Stimulated activated CD4-positive, alpha-beta T cell treated with anti-CD3 and anti-CD28 coated beads, Interleukin-15, amount 100 ng/mL, for 1 hour (primary cell): ENCODE measurements at places on chromosomes 16 and 17.
A peak's percentile ranks its signal among the peaks of the same experiment; 100 is the strongest.

DNA sequence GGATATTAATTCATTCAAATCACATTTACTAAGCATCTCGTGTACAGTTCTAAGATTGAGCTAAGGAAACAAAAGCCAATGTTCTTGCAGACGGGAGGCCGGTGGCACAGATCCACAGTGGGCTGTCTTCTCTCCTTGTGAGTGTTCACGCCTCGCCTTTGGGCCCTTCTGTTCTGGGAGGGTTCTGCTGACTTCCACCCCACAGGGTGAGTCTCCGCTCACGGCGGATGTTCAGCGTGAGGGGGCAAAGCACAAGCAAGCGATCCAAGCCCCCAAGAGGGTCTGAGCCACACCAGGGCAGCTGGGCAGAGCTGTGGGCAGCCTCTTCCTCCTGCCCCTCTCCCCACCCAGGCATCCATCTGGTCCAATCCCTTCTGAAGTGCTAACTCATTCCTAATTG lies 84.3 kb upstream of the DOC2B start:
- DNase-seq, result no peak

- DNase-seq, result no peak
These were observed 1.5 kb downstream of the PLA2G15 start for GRCh38 chr16:68246666-68247065.

DNA sequence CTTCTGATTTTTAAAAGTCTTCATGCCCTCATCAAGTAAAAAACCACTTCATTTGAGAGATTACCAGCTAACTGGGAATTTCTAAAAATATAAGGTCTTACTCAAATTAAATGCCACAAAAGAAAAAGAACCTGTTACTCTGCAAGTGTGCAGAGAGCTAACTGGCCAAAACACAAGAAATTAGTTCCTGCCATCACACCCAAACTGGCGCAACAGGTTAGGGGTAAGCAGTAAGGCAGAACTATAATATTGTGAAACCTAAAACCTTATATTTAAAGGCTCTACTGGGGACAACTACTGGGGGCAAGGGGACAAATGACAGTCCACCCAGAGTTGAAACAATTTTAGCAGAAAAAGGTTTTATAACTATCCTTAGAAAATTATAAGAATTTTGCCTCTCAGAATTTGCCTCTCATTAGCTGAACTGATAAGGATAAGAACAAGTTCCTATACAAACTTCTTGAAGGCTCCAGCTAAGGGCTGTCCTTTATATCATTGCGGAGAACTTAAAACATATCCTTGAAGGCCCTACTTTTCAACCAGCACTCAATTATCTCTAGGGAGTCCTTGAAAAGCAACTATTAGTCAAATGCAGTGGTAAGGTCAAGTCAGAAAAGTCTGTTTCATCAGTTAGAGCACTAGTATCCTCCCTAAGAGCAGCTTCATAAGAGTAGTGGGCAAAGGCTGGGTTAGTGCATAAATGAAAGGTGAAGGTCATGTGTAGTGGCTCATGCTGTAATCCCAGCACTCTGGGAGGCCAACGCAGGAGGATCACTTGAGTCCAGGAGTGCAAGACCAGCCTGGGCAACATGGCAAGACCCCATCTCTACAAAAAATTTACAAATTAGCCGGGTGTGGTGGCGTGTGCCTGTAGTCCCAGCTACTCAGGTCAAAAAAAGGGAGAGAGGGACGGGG lies 31.5 kb downstream of the SMURF2 start:
- DNase-seq, result no peak

- no peak for DNase-seq
These were observed 16.1 kb downstream of the GOT2 start for GRCh38 chr16:58717994-58718393.

DNA sequence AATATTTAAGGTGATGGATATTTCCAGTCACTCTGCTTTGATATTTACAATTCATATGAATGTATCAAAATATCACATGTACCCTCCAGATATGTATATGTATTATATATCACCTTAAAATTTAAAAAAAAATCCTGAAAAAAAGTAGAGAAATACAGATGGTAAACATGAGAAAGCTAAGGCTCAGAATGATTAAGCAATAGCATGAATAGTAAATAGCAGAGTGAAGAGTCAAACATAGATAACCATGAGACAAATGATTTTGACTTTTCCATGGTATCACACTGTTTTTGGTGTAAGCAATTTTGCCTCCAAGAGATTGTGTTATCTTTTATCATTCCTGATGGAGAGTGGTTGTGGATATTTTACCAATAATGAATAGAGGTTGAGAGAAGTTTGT lies 868.8 kb downstream of the CDH11 start:
- no peak for DNase-seq

DNA sequence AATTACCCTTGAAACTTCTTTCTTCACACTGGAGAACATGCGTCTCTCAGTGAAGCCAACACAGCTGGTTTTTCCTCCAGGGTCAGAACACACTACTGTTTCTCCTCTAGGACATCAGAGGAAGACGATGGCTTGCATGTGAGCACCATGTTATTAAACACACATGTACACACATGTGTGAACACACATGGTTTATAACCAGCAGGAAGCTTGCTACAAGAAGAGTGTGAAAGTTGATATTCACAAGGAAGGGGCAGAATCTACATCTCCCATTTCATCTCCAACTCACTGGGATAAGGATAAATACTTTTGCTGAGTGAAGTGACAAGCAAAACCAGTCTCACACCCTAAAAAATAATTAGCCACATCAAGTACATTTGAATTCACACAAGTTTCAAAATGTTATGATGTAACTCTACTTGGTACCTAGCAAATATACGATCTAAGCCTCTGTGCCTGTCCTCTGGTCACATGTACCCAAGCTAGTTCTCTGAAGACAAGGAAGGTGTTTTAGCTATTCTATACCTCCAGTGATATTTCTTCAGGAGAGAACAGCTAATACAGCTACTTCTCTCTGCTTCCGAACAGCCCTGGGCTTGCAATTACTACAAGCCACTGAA lies 127.7 kb downstream of the PARN start:
- no peak for DNase-seq

- DNase-seq, result no peak
These were observed 830 bp downstream of the SPACA3 start for GRCh38 chr17:32992321-32993033.

GRCh38 chr17:58153046-58153445 lies 4.9 kb downstream of the OR4D1 start:
- DNase-seq, result peak; percentile 23

- DNase-seq, result no peak
These were observed 11.2 kb upstream of the SLC47A2 start for GRCh38 chr17:19727501-19728078.

- DNase-seq, result no peak
These were observed 26.1 kb downstream of the WNT9B start for GRCh38 chr17:46877466-46877865.

DNA sequence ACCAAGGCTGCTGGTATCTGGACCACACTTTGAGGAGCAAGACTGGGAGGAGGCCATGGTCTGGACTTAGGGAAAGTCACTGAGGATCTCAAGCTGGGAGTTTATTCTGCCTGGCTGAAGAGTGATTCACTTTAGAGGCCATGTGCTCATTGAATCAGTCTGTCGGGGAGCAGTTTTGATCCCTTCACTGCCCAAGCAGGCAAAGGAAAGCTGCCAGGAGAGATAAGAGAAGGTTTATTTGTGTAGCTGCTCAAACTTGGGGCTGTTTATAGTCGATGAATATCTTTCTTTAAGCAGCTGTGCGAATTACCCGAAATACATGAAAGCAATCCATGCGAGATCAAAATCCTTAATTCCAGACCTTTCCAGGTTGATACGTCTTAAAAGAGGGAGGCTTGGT lies 544.4 kb upstream of the EEF2KMT start:
- no peak for DNase-seq

- DNase-seq, result peak; percentile 43
These were observed 186.0 kb upstream of the TNRC6C start for GRCh38 chr17:77772461-77772897.

DNA sequence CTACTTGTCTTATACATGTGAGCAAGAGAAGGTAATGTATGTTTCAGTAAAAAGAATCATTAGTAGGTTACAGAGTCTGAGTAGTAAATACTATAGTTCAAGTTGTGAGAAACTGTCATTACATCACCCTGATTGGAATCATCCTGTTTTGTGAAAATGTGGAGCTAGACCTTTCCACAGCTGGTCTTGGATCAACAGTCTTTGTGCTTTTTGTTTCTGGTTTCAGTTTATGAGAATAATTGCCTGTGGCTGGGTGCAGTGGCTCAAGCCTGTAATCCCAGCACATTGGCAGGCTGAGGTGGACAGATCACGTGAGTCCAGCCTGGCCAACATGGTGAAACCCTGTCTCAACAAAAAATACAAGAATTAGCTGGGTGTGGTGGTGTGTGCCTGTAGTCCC lies 19.7 kb upstream of the SHISA9 start:
- DNase-seq, result no peak

DNA sequence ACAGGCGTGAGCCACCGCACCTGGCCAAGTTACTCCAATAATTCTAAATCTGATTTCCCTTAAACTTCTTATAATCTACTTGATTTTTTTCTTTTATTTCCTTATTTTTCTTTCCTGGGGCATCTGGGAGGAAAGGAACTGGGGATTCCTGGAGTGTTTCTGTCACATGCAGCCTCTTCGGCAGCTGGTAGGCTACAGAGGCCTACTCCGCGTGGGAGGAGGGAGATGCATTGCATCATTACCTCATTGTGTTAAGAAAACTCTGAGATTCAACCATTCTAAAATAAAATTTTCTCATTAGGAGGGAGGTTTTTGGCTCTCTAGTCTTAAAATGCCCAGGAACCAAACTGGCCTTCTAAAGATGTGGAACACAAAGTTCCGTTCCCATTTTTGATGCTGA lies 64.0 kb downstream of the SOX9 start:
- DNase-seq, result no peak

GRCh38 chr16:11359370-11359769 lies 14.1 kb downstream of the RMI2 start:
- DNase-seq, result no peak

DNA sequence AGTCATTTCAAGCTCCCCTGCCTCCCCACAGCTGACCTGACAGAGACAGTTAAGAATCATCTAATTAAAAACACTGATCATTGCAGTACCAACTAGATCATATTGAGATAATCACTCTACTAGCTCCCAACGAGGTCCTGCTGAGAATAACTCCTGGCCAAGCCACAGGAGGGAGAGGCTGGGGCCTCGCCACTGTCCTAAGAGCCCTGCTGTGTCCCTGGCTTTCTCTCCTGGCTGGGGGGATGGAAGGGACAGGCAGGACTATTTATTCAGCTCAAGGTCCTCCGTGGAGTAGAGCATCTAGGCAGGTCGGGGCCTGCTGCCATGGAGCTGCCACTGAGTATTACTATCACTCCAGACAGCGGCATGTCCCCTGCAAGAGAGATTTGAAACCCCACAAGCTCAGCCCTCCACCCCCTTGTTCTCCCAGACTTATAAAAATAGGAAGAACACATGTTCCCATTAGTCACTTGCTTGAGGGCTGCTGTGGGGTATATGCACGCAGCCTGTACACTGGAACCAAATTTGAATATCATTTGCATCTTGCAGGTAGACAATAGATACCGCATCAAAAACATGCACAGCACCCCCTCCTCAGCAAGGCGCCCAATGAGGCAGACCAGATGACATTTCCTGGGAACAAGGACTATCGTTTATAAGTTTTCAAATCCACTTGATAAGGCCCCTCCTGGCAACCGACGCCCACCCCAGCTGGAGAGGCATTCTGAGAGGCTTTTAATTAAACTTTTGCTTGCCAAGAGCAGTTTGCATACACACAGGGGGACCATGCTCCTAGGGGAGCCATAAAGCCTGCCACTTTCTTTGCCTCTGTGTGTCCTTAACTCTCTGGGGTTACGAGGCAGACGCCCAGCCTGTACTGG lies 385.2 kb upstream of the ZFHX3 start:
- no peak for DNase-seq

DNA sequence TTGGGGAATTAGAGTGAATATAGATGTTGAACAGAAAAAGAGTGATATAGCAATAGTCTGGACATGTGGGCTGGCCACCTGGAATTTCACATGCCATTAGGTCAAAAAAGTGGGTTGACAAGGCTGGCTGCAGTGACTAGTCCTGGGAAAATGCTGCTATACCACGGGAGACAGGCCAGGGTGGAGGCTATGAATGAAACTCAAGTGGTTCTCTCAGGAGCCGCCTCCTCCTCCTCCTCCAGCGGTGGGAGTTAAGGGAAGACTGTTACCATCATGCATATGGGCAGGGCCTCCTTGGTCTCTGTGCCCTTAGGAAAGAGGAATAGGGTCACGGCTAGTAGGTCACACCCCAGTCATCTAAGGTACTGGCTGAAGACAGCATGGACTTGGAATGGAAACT lies 448.0 kb downstream of the SLC39A11 start:
- DNase-seq, result no peak

DNA sequence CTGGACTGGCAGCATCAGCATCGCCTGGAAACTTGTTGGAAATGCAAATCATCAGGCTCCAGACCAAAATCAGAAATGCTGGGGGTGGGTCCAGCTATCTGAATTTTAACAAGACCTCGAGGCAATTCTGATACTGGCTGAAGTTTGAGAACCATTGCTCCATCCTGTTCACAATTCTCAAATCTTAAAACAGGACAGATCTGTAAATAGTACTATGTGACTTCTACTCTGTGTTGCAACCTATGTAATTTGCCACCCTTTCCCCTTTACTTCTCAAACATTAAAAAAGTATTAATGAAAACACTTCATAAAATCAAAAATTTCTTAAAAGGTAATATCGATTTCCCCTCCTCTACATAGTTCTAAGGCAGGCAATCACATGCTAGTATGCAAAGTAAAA lies 28.5 kb downstream of the CACNG1 start:
- no peak for DNase-seq

DNA sequence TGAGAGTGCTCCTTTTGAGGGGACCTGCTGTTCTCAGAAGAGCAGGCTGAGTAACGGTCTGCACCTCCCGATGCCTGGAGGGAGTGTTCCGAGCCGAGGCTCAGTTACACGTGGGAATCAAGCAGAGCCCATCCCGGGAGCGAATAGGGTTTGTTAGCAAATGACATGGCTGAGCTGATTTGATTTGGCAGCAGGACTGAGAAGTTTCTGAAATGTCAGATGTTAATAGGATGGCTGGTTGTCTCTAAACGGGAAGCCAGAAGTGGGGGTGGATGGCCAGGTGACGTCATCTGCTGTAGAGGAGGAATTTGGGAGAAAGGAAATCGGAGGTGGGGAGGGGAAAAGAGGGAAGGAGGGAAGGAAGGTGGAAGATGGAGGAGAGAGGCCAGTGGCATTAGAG lies 128.0 kb downstream of the RAP1GAP2 start:
- DNase-seq, result no peak

GRCh38 chr16:68446681-68447652 lies 1.3 kb downstream of the SMPD3 start:
- DNase-seq, result no peak

- DNase-seq, result peak; percentile 33
These were observed 1.9 kb upstream of the CAPN15 start for GRCh38 chr16:525520-526180.
